Right lung (tissue), 10 donors: ENCODE measurements at places on chromosomes 13 and 19. TPM values are rescaled to one million over a fixed set of nuclear protein-coding genes. Genes with fewer than 3 reads are reported as not detected.

The TEX101 gene
- polyA plus RNA-seq: not detected

GRCh38 chr13:106133025-106133424 is 402.4 kb downstream of the EFNB2 start:
- DNase-seq: no peak

GRCh38 chr13:74795526-74795925 is 661.3 kb upstream of the KLF12 start:
- no peak for DNase-seq

GRCh38 chr13:86909318-86909717 is 761.9 kb upstream of the SLITRK5 start:
- DNase-seq: no peak

DNA sequence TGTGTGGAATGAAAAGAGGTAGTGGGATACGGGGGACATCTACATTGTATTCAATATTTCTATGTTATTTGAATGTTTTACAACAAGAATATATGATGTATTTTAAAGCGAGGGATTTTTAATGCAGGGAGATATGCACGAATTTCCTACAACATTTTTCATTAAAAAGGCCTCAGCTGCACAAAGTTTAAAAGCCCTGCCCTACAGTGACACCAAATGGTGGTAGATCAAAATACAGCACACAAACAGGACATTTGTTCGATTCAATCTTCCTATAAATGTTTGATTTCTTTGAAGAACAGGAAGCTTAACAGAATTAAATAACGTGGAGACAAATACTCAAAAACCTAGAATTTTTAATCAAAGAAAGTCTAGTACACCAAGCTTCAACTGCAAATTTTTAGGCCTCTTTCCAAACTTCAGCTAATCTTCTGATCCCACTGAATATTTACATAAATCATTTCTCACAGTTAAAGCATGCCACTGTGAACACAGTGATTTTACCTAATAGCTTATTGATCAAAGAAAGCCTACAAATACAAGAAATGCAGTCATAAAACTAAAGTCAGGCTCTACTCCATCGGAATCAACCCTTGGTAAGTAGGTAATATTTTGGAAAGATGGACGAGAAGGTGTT is 257.2 kb downstream of the DIAPH3 start:
- peak; percentile 12 for DNase-seq

The RFX1 gene
- polyA plus RNA-seq: 10.7 TPM

- no peak for DNase-seq
Observed at GRCh38 chr19:31676271-31677004, 327.2 kb upstream of the TSHZ3 start.

DNA sequence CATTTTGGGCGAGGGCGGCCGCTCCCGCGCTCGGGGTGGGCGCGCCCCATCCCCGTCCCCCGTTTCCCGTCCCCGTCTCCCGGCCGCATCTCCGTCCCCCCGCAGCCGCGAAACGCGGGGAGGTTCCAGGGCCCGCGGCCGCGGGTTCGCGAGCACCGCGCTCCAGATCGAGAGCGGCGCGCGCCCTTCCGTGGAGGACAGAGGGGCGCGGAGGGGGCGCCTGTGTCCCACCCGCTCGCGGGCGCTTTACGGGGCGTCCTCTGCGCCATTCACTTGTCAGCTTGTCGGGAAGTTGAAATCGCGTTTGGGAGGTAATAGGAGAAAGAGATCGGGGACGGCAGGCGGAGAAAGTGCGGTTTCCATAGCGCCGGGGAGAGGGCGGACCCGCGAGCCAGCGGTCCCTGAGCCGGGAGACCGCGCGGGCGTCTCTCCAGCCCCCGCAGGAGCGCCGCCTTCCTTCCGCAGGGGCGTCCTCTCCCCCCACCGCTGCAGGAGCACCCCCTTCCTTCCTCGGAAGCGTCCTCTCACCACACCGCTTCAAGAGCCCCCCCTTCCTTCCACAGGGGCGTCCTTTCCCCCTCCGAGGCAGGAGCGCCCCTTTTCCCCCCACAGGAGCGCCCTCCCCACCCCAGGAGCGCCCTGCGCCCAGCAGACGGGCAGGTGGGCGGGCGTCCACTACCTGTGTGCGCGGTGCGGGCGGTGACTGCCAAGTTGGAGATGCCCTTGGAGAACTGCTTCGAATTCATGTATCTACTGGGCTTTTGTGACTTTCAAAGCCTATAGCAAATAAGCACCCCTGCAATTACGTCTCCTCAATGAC is 962 bp upstream of the IRS2 start:
- DNase-seq: peak; percentile 54

DNA sequence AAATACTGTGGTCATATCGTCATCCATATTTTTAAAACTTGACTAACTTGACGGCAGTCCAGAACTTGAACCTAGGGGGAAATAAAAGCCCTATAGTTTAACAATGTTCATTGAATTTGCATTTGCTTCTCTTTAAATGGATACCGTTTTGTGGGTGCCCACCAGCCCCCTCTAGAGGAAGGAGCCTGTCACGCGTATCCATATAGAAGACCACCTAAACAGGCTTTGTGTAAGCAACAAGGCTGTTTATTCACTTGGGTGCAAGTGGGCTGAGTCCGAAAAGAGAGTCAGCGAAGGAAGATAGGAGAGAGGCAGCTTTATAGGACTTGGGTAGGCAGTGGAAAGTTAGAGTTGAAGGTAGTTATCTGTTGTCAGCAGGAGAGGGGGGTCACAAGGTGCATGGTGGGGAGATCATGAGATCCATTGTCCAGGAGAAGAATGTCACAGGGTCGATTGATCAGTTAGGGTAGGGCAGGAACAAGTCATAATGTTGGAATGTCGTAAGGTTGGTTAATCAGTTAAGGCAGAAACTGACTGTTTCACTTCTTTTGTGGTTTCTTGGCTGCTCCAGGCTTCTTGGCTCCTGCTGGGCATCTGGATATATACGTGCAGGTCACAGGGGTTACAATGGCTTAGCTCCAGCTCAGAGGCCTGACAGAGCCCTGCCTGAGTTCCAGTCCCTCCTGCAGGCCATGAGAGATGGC is 42.5 kb upstream of the ANKRD10 start:
- no peak for DNase-seq

The LYPD5 gene
- polyA plus RNA-seq: 0.40 TPM

The MCEMP1 gene
- 0.28 TPM for polyA plus RNA-seq

DNA sequence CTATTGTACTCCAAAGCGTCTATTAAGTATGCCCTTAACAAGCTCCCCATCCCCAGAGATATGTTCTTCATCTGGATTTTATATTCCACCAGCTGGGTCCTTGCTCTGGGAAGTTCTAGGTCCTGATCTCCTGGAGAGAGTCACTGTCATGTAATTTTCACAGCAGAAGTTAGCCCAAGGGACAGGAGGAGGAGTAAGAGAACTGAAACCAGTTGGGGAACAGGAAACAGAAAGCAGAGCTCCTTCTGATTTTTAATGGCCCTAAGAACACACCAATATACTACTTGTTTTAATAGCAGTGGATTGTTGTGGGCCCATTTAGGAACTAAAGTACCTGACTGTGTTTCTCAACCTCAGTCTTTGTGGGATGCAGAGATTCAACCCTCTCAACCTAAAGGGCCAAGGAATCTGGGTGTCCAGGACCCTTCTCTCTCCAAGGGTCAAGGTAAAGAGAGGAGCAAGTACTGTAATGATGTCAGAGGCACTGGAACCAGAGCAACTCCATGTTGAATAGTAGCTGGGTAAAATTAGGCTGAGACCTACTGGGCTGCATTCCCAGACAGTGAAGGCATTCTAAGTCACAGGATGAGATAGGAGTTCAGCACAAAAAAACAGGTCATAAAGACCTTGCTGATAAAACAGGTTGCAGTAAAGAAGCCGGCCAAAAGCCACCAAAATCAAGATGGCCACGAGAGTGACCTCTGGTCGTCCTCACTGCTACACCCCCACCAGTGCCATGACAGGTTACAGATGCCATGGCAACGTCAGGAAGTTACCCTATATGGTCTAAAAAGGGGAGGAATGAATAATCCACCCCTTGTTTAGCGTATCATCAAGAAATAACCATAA is 8.1 kb upstream of the FPR3 start:
- DNase-seq: no peak

- DNase-seq: no peak
Observed at GRCh38 chr19:19051478-19052213, 12.1 kb upstream of the SLC25A42 start.

GRCh38 chr19:42409477-42409876 is 17.7 kb downstream of the LIPE start:
- DNase-seq: no peak

DNA sequence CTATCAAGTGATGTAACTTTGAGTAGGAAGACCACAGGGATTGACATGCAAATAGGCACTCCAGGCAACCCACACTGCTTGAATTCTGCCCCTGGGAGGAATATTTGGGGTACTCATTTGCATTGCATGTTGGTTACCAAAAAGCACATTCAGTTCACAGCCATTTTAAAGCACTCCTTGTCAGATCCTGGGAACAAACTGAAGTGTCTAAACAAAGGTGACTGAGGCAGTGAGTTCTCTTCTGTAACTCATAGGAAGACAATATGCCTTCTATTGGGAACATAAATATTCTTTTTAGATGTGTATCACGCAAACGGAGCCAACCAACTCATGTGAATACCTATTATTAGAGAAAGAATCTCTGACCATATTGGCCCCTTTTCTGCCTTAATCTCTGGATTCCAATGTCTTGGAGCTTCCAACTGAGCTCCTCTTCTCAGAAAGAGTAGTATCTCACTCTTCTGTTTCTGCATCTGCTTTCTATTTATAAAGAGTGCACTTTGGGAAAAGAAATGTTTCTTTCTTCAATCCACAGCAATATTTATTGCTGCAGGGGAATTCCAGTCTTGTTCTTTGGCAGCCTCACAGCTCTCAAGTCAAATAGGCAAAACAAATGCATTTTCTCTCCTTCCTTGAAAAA is 125.7 kb upstream of the NBEA start:
- no peak for DNase-seq
